ENCODE measurements at places on chromosomes 5 and 9.

DNA sequence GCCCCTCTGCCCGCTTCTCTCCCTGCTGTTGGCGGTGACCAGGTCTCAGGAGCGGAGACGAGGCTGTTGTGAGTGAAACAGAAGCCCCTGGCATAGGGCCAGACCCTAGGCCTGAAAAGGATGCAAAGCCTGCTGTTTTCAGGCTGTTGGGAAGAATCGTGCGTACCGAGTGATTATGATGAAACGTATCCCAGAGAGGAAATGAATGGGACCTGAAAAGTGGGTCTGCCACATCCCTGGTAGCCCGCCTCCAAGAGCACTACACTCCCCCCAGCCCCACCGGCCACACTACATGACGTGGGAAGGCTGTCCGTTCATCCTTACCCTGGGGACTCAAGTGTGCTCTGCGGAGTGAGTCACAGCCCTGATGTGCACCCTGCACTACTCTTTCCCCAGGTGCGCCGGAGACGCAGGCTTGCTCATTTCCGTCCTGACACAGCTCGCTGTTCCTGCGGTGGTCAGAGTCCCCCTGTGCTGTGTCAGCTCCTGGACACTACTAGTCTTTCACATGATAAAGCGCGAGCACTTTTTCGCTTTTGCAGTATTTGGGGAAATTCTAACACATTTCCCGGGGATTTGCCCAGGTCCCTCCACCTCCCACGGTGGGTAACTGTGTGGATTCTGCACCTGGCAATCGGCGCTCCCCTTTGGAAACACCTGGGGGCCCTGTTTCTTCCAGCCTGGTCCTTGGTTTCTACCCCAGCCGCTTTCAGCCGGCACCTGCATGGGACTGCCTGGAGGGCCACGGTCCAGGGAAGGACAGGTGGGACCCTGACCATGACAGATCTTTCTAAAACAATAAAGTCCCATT, 91.5 kb downstream of the ANKRD33B start:
- DNase-seq: no peak

GRCh38 chr9:89815903-89816573, 211.2 kb downstream of the GADD45G start:
- no peak for DNase-seq

DNA sequence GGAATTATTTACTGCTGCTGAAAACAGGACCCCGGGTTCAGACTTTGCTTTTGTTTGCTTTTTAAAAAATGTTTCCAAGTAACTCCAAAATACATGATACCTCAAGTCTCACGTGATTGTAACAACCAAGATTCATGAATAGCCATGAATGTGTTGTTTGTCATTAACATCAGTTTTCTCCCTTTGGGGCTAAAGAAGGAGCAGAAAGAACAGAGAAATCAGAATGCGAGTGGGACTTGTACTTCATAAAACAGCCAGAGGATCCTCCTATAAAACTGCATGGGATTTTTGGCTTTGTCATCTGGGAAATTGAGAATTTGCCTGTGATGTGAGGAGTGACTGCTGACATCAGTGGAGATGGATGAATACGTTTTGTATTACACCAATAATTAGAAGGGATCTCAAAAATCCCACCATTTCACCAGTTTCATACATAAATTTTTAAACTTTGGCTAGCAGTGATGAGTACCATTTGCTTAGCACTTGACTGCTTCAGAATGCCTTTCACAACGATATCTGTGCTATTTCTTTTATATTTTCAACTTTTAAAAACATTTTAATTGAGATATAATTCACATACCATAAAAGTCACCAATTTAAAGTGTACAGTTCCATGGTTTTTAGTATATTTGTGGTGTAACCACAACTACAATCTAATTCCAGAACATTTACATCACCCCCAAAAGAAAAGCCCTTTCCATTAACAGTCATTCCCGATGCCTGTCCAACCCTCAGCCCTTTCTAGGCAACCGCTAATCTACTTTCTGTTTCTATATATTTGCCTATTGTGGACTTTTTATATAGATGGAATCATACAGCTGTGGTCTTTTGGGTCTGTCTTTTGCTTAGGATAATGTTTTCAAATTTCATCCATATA, 126.9 kb upstream of the ANKRD55 start:
- DNase-seq: no peak

GRCh38 chr5:109690242-109690974, 681 bp downstream of the MAN2A1 start:
- DNase-seq: no peak

- peak; percentile 12 for DNase-seq
Measured at GRCh38 chr5:1772634-1773033, 27.0 kb downstream of the MRPL36 start.

GRCh38 chr5:73796164-73797131, 170.5 kb downstream of the ARHGEF28 start:
- DNase-seq: no peak

DNA sequence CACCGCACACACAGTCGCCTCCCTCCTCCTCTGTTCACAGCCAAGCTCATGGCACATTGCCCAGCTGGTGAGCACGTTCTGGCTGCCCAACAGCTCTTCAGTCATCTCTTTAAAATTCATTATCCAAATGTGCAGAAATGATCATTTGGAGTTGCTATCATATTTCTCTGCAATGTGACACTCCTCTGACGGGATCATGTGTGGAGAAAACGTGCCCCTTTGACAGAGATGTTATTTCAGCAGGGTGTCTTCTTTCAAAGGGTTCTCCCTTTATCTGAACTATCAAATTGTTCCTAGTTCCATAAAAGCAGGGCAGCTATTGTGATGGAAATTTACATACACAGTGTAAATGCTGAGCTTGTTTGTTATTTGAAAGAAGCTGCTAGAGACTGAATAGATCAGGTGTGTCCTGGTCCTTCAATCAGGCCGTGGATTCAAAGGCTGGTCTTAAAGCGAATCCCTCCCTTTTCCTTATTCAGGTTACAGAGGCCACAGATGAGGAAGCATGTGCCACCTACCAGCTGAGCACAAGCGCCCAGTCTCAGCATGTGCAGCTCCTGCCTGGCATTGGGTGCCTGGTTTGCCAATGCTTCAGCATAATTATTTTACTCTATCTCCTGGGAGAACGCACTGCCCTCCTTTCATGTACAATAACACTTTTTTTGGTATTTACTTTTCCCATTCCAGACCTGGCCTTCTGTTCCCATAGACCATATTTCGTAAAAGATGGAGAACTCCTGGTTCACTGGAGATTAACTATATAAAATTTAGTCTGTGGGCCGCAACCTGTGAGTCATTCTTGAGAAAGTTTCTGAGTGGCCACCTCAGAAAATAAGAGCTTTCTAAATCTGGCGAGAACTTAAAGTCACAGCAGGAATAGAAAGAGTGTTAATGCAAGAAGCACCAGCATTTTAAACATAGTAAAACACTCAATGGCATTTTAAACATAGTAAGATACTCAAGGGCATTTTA, 433.7 kb downstream of the ENC1 start:
- no peak for DNase-seq

- no peak for DNase-seq
Measured at GRCh38 chr9:123946101-123946821, 16.3 kb upstream of the DENND1A start.

DNA sequence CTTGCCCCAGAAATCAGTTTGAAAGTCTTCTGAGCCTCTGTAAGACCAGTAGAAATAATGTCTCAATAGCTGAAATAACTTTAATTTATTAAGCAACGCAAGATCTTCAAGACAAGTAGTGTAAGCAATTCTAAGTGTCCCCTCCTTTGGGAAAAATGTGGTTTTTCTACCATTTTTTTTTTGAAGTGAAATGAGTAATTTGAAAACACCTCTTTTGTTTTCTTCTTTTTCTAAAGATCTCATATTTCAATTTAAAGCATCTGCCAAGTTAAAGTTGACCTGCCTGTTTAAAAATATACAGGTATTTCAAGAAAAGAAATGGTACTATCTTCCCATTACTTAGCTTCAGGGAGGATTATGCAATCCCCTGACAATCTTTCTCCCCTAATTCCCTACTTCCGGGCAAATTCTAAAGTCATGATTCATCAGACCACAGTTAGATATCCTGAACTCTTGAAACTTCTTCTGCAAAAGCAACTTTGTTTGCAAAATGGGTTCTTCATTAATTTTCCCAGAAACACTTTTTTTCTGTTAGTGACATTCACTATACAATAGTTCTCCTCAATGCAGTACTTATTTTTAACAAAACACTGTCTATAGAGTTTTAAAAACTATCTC, 7.8 kb upstream of the ANXA1 start:
- peak; percentile 78 for DNase-seq

GRCh38 chr5:91177639-91178038, 205.5 kb downstream of the ARRDC3 start:
- no peak for DNase-seq

Data from GF-D8 (cell line).